NCI-H187 (cell line): ENCODE measurements at places on chromosomes 7 and 10.
A peak's percentile ranks its signal among the peaks of the same experiment; 100 is the strongest.

DNA sequence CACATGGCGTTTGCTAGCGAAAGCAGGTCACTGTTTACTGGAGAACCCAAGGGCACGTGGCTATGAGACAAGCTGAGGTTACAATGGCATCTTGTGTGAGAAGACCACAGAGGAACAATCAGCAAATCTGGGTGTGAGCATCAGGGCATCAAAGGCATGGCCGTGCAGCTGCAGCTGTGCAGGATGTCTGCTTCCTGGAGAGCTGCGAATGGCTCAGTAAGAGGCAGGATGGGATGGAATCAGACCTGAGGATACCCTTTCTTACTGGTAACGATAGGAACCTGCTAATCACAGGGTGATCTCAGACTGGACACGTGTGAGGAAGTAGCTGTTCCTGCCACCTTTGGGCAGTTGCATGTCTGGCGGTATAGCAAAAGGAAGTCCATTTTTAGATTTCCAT, 119.5 kb downstream of the RNF216 start:
- DNase-seq, result no peak

DNA sequence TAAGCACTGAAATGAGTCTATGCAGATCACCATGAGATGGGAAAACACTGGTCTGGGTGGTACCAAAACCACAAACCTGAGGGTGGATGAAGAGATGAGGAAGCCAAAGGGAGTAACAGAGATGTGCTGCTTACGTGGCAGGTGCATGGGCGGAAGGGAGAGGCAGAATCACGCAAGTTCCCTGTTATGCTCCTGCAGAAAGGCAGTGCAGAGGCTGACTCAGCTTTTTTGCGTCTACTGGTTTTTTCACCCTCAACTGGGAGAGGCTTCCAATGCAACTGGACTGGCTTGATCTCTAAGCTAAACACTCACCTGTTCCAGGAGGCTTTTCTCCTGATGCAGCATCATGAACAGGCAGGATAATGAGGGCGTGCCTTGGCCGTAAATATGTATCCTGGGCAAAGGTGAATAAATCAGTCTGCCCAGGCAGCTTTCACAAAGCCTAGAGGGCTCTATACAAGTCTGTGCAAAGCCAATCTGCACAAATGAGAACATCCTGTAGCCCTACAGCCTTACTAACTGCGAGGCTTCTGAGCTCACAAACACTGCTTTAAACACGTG, 95.4 kb upstream of the AFAP1L2 start:
- DNase-seq, result no peak

GRCh38 chr10:131816941-131817700, 83.7 kb upstream of the PPP2R2D start:
- peak; percentile 79 for DNase-seq

DNA sequence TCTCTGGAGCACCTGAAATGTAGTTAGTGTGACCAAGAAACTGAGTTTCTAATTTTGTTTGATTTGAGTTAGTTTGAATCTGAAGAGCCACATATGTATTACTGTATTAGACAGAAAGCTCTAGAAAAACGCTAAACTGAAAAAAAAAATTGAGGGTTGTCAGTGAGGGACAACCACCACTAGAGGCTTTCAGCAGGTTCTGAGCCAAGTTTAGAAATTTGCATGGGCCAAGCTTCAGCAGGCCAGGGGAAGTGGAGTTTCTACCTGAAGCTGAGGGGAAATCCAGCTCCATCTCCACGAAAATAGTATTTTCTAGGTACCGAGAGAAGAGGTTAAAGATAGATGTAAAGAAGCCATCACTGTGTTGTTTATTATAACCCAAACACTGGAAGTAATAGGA, 77.9 kb upstream of the PLXNA4 start:
- no peak for DNase-seq

DNA sequence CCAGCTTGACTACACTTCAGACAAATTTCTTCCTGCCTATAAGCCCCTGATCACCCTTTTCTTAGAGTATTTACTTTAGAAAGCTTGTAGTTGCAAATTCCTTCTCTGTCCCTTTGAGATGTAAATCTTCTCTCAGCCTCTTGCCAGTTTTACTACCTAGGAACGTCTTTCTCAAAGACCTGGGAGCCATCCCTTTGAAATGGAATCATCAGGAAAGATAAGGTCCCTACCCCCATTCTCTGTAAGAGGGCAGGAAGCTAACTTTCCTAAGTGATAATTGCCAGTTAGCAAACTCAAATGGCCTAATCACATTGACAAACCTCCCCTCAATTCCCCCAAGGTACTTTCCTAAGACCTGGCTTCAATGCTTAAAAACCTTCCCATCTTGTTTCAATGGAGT, 304.5 kb downstream of the MDFIC start:
- DNase-seq, result no peak

DNA sequence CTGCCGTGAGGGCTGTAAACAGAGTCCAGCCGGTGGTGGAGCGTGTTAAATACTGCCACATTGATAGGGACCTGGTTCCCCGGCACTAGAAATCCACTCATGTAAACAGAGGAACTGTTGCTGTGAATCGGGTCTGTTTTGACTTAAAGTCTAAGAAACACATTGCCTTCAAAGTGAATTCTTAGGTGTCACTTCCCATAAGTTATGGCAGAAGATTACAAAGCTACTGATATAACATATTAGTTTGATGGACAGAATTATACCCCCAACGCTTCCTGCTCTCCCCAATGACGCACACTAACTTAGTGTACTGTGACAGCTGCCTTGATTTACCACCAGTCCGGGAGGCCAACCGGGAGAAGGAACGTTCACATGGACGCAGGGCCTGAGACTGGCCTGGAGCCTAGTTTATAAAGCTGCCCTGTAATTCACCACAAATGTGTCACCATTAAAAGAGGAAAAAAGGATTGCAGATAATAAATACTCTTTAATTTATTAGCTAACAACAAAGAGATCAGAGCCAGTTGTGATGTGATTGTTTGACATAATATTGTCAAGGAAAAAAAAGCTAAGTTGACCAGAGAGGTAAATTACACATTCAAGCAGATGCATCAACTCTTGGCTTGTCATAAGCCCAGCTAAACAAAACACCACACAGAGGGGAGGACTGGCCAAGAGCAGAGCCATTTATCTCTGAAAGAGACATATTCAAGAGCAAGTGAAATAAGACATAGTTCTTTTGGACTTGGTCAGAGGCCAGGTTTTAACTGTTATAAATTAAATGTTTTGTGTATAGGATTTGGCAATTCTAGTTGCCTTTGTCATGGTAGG, 820.6 kb downstream of the LRMDA start:
- DNase-seq, result no peak

DNA sequence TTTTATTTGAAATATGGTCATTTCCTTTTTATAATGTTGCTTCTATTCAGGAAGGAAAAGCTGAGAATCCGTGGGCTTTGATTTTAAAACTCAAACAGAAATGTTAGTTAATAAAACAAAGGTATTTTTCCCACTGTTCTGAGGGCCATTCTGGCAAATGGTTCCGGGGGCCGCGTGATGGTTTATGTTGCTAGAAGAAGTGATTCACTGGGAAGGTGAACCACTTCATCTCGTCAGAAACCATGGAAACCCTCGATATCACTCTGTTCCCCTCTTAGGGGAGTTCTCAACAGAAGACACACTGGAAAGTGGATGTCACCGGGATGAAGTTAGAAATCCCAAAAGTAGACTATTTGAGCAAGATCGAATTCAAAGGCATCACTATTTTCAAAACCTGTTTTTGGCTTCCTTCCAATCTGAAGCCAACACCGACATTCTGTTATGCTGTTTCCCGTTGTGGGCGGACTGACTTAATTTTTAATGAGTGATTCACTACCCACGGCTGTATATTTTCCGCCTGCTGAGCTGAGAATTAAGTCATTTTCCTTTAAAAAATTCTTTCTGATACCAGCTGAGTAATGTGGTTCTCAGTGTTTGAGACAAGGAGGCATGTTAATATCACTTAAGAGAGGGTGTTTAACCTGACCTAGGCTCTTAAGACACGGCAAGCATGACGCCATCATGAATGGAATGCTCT, 84.1 kb downstream of the PTPRE start:
- DNase-seq, result no peak

- DNase-seq, result no peak
Observed at GRCh38 chr10:52668024-52668423, 104.6 kb downstream of the MBL2 start.

DNA sequence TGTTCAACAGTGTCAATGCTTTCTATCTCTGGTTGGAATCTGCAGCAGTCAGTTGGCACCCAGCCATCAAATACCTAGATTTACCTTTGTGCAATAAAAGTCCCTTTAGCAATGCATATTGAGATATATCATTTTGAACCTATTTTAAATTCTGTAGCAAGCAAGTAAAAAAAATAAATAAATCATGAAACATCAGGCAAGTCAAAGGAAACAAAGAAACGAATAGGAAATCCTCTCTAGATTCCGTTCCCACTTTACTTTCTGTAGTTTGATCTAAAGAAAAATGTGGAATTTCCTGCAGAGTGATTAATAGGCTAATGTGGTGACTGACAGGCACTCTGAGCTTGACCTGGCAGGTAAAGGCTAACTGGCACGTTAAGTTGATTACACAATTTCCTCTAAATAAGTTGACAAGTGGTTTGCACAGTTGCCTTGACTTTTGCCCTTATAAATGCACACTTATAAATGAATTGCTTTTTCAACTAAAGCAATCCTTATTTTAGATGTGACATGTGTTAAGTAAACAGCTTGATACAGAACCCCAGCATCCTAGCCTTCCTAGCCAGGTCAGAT, 208.1 kb upstream of the TCF7L2 start:
- no peak for DNase-seq

DNA sequence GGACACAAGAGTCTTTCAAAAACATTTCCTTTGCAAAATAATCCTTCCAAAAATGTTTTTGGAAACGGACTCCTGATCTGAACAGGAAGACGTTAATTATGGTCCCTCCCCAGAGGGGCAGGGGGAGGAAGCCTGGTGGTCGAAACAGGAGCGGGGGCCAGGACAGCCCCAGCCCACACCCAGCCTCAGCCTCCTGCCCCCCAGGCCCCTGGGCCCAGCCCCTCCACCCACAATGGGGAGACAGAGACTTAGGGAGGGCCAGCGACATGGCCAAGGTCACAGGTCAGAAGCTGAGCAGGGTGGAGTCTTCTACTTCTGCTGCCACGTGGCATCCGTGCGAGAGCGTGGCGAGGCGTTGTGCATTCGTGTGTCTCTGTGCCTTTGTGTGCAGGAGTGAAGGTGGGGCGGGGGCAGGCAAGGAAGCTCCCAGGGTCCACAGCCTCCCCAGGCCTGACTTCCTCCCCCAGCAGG, 14.0 kb upstream of the GRIFIN start:
- DNase-seq, result no peak

DNA sequence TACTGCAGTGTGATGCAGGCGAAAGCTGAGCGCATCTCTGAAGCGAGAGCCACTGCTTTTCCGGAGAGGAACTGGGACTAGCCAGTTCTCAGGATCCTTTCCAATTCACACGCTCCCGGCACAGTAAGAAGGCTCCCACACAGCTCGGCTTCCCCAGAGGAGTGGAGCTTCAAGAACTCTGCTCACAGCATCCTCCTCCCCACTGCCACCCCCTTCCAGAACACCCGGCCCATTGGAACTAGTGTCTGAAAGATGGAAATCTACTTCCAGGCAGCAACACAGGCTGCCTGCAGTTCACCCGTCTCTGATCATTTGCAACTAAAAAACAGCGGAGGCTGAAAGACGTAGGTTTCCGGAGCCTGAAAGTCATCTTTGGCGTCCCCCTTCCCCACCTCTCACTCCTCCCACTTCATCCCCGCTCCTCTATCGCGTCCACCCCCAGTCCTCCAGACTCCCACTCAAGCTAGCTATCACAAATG, at the start of gene DGKB:
DGKB (minus strand) TSS at position 163 of the 479 bp plus-strand sequence.
- peak; percentile 85 for DNase-seq

DNA sequence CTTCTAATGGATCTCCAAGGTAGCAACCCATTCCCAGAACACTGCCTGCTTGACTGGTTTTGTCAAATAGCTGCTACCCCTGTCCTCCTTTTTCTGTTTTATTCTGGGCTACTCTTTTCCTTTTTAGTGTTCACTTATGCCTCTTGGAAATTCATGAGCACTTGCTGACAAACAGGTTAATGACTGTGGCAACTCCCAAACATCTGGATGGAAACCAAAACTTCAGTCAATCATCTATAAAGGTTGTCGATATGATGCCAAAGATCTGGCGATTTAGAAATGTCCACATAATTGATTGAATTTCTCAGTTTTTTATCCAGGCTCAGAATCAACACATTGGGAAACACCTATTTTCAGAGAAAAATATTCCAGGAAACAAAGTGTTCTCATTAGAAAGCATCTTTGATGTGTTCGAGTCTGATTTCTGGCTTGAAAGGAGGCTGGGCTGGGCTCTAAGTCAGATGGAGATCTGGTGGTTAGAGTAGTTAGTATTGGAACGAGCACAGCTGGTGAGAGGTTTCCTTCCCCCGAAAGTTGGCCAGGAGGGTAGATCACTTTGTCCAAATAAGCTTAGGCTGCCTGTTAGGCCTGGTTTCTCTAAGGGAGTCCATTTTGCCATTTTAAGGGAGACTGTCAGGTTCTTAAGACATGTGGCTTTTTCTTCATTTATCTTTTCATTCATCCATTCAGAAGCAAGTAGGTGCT, 17.8 kb downstream of the PAX2 start:
- DNase-seq, result no peak

- no peak for DNase-seq
Observed at GRCh38 chr10:61454541-61454940, 1.4 kb upstream of the TMEM26 start.

DNA sequence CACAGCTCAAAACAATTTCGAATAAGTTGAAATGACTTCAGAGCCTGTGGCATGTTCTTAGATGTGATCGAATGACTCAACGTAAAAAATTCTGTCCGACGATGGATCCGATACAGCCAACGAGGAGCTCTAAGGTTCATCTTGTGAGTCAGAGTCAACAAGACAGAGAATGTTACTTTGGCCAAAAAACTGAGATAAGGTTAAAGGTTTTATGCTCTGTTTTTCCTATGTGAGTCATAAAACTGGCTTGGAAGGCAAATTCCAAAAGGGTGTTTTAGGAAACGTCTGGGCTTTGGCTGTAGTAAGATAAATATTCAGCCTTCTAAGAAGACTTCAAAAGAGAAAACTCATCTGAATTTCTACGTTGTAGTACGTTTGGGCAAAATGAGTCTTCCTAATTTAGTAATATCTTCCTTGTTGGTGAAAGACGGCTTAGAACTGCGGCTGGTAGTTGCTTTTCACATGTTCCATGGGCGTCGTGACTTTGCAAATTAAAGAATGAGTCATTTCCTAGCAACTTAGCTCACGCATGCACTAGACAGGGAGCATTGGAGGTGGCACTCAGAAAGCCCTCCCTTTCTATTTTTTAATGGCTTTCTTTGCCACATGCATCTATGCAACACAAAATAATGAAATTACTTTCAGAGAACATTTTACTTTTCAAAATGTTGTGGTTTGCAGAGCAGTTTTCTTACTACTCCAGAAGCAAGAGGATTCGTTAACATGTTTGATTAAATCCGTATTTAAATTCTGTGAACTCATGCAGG, 28.2 kb downstream of the PFKP start:
- no peak for DNase-seq
